ENCODE measurements at places on chromosomes 16 and 17.

GRCh38 chr17:35760587-35760986, at the start of gene C17orf50:
TSS of gene C17orf50 (plus strand) at chr17:35760887. CDS start at chr17:35760942, 55 bp downstream.
- DNase-seq, result no peak

- DNase-seq, result no peak
These were observed 5.1 kb downstream of the SNAI3 start for GRCh38 chr16:88681084-88681680.

GRCh38 chr17:28986714-28987655, 18.8 kb downstream of the SEZ6 start:
- no peak for DNase-seq

DNA sequence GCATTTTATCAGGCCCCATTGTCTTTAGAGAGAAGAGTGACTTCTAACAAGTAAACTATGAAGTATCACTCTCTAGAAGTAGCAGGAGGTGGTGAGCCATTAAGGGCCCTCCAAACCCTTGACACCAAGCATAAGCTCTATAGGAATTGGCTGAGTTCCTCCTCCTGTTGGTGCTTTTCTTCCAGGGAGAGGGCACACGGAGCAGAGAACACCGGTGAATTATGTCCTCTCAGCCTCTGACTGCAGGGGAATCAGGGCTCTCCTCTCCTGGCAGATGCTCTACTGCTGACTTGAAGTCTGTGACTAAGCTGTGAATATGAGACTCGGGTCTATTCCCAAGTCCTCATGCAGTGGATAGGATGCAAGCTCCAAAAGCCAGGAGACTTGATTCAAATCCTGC, 32.3 kb downstream of the CHD9 start:
- DNase-seq, result no peak

- DNase-seq, result no peak
These were observed 119.2 kb downstream of the PCTP start for GRCh38 chr17:55870044-55870443.

DNA sequence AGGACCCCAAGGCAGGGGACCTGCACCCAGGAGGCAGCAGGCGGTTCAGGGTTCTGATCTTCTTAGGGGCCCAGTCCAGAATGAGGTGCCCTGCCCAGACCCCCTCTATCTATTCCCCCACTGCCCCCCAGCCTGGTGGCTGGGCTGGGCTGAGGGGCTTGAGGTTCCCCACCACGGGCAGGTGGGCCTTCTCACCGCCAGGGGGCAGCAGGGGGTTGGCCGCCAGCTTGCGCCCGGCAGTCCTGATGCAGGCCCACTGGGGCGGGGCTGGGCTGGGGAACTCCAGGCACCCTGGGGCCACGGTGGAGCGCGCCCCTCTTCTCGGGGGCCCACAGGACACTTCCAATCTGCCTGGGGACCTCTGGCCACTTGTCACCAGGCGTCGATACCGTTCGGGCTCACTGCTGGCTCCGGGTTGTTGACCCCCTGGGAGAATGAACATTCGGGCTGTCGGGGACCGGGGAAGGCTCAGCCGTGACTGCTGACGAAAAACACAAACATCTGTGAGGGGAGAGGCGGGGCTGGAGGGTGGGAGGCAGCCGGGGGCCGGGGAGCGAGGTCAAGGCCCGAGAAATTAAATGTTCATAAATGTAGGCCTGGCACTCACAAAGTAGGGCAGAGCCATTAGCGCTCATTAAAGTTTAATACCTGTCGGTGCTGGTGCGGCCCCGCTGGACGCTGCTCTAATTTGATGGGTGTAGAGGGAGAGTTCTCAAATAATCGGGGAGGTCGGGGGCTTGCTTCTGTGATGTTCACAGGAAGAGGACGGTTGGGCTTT, 219.3 kb upstream of the GSE1 start:
- peak; percentile 44 for DNase-seq

DNA sequence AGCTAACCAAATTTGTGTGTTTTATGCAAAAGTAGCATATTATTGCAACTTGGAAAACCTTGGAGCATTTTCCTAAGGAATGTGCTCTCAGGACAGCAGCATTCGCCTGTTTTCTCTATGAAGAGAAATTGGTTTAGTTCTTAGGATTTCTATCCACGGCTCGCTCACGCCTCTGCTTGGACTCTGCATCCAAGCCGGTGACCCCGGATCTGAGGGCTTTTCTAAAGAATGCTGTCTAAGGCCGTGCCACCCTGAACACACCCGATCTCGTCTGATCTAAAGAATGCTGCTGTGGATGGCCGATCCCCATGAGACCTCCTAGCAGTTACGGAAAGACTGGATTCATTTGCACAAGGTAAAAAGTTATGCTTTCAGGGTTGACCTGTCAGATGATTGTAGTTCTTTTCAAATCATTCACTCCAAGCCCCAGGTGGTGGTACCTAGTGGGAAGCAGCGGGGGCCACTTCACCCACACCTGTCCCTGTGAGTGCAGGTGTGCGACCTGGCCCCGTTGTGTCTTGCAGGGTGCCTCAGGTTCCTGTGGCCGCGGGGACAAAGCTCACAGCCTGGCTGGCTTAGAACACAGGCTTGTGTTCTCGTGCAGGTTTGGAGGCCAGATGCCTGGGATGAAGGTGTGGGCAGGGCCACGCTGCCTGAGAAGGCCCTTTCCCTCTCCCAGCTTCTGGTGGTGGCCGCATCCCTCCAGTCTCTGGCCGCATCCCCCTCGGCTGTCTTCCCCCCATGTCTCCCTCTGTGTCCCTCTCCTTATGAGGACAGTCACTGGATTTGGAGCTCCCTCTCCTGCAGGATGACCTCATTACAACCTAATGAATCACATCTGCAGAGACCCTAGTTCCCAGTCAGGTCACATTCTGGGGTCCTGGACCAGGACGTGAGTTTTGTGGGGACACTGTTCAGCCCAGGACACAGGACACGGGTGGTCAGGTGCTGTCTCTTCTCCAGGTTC, 71.1 kb downstream of the BANP start:
- no peak for DNase-seq

- no peak for DNase-seq
These were observed 40.3 kb upstream of the CRHR1 start for GRCh38 chr17:45743626-45744326.

DNA sequence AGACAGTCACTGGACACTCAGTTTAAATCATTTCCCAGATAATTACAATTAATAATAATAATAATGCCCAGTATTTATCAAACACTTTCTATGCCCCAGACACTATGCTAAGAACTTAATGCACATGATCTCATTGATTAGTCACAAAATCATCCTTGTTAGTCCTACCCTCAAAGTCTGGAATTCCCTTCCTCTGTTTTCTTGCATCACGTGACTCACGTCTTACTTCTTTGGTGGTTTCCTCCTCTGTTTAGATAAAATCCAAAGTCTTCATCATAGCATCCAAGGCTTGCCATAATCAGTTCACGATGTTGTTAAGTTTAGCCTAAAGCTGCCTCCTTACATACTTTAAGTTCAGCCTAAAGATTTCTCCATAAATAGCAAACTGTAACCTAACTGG, 471.9 kb downstream of the PMP22 start:
- no peak for DNase-seq

- DNase-seq, result peak; percentile 67
These were observed 111.9 kb downstream of the GNAO1 start for GRCh38 chr16:56303066-56303715.

- no peak for DNase-seq
These were observed 23.0 kb downstream of the CDH13 start for GRCh38 chr16:82649766-82650165.

DNA sequence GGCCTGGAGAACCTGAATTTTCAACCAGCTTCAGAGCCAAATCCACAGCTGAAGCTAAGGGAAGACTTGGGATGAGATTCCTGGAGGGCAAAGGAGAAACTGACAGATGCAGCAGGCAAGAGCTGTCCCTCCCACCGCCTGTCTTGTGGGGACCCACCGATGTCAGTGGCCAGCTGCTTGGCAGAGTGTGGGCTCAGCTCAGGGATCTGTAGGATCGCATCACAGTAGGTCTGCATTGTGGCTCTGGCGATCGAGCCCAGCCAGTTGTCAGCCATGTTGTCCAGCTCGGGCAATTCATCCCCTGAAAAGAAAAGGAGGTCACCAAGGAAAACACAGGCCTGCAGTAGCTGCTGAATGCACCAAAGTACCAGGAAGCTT, 60.8 kb downstream of the COG7 start:
- DNase-seq, result no peak

- DNase-seq, result no peak
These were observed 85.0 kb downstream of the NOG start for GRCh38 chr17:56678249-56679114.

DNA sequence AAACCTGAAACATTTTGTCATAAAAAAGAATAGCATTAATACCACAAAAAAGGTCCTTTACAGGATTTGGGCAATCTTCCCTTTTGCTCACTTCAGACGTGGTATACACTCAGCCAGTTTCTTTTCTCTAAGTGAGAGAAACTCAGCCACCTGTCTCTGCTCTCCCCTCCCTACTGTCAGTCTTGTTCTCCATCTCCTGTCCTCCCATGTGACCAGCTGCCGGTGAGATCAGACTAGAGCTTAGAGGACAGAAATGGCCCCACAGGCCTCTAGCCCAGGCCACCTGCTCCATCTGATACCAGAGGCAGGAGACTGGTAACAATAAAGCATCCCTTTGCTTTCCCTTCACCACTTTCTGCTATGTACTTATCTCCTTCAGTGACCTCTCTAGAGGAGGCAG, 34.9 kb downstream of the CMC2 start:
- no peak for DNase-seq

GRCh38 chr17:4604111-4604644, 19.8 kb downstream of the SMTNL2 start:
- DNase-seq, result no peak

DNA sequence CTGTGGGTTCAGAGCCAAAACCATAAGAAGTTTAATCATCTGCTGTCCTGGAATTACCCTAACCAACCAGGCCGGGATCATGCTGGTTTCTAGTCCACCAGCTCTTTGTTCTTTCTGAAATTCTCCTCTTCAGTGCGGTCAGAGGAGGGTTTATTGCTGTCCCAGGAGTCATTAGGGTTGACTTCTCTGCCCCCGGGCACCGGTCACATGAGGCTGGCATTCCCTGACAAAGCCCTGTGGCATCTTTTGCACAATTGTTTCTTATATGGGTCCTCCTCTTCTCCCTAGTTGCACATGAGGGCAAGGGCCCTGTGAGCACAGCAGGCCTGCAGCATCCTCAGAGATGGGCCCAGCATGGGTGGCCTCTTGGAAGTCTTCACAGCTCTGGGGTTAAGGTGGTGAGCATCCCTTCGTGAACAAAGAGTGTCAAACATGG, 243.9 kb downstream of the IRF8 start:
- DNase-seq, result no peak

DNA sequence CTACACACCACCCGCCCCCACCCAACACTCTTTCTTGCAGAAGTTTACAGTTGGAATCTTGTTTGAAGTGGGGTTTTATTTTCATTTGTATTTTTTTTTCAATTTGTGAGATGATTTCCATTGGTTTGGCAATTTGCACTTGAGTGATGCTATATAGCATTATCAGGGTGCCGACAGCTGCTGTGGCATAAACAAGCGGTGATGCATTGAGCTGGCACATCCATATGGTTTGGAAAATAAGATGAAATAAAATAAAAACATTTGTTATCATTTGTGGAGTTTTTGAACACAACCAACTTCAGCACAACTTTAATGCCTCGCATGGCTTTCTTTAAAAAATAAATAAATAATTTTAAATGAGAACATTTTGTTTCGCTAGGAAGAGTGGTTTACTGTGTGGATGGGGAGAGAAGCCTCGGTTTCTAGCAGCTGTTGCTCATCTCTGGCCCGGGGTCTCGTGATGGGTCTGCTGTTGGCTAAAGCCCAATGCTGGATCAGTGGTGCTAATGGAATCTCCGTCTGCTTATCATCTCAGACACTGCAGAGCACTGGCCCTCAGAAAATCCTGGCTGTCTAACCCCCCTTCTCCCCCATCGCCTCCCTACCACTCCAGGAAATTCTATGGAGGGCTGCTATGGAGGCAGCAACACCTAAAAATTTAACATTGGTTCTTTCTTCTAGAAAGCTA, 192.3 kb upstream of the MAF start:
- no peak for DNase-seq

DNA sequence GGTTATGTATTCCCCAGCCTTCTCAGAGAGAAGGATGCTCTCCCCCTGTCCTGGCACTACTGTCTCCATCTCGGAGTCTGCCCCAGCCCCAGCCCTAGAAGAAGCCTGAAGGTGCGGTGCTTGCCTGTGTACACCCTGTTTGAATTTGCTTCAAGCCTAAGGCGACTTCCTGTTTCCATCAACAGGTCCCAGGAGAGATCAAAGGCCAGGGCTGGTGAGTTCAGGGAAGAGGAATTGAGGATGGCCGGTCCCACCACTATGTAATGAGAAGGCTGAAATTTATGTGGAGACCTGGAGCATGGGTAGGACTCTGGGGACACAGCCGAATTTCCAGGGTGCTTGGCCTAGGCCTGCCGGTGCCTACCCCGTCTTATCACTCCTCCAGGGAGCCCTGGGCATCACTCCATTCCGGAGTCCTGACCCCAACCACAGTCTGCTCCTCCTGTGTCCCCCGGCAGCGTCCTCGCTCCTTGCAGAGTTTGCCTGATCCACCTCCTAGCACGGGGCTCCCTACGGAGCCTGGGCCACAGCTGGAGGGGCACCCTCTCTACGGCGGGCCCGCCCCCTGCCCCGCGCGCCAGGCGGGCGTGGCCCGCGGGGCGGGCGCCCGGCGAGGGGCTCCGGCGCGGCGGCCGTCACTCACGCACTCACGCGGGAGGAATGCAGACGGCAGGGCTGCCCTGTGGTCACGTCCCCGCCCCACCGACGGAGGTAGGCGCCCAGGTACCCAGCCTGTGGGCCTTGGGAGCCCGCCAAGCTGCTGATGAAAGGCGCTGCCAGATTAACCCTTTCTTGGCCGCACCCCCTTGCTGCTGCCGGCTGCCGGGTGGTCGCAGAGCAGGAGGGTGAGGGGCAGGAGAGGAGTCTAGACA, 53.8 kb upstream of the TAC4 start:
- DNase-seq, result no peak

DNA sequence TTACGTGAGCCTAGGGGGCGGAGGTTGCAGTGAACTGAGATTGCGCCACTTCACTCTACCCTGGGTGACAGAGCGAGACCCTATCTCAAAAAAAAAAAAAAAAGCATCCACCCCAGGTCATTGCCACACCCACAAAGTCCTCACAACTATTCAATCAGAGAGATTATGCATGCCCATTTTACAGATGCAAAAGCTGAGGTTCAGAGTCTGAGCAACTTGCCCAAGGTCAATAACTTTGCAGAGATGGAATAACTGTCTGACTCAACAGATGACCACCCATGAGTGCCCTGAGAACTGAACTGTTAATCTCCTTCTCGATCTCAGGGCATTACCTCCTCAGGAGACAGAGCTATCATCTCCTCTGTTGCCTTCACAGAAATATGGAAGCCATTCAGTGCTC, 5.5 kb upstream of the TMEM114 start:
- no peak for DNase-seq

DNA sequence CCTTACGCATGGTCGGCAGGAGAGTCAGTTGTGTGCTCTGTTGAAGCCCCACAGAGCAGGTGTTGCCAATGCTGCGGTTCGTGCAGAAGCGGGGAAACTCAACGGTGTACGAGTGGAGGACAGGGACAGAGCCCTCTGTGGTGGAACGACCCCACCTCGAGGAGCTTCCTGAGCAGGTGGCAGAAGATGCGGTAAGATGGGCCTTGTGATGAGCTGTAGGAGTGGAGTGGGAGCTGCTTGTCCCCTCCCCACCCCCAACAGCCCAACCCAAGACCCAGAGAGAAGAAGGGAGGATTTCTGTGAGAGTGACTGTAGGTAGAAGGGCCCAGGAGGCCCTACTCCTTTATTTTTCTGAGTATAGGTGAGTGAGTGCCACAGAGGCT, 4.9 kb downstream of the CDK5RAP3 start:
- DNase-seq, result no peak

- no peak for DNase-seq
These were observed 11.8 kb upstream of the PECAM1 start for GRCh38 chr17:64402469-64402868.

All from head of caudate nucleus (tissue), 42 donors.